ENCODE measurements at places on chromosomes 4 and X. TPM values are rescaled to one million over a fixed set of nuclear protein-coding genes. Genes with fewer than 3 reads are reported as not detected.
A peak's percentile ranks its signal among the peaks of the same experiment; 100 is the strongest.

DNA sequence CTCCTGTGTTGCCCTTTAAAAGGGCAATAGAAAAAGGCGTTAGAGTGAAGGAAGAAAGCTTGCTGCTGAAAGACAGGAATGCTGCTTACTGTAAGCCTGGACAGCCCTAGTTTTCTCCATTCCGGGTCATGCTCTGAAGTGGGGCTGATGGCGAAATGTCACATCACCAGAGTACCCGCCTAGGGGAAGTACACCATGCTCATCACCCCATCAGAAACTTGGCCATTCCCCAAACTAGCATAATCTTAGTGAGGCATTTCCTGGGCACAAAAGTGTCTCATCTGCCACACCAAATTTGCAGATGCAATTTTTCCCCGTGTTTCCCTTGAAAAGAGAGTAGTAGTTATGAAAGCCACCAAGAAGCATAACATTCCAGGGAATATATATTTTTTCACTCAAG is 47.8 kb upstream of the CAMK2D start:
- no peak overlapping the region for H3K4me3 ChIP-seq
- H3K27me3 ChIP-seq = no peaks in the 10 kb centered on the region
- no peaks in the 10 kb centered on the region for H3K36me3 ChIP-seq
- H3K27ac ChIP-seq = no peak overlapping the region
- H3K4me1 ChIP-seq = no peaks in the 10 kb centered on the region

- H3K27me3 ChIP-seq = no peaks in the 10 kb centered on the region
- no peaks in the 10 kb centered on the region for H3K36me3 ChIP-seq
- no peaks in the 10 kb centered on the region for H3K4me1 ChIP-seq
Measured at GRCh38 chrX:14489437-14489836, 39.9 kb upstream of the GLRA2 start.

GRCh38 chrX:143634663-143635455 is 1.0 kb downstream of the SLITRK4 start:
- H3K27me3 ChIP-seq = no peaks in the 10 kb centered on the region
- no peaks in the 10 kb centered on the region for H3K4me1 ChIP-seq
- no peak overlapping the region for H3K27ac ChIP-seq
- no peak for DNase-seq
- peaks cover 21% of the 10 kb centered on the region for H3K36me3 ChIP-seq

MAGEA10 gene
- not detected for total RNA-seq

ENPP6 gene
- total RNA-seq = 0.09 TPM

TRAM1L1 gene
- 2.0 TPM for total RNA-seq

GRCh38 chrX:112991801-112992200 is 151.2 kb upstream of the AMOT start:
- no peaks in the 10 kb centered on the region for H3K27me3 ChIP-seq
- no peak for DNase-seq
- no peak overlapping the region for H3K4me3 ChIP-seq
- peaks cover 5% of the 10 kb centered on the region for H3K4me1 ChIP-seq
- no peak overlapping the region for H3K27ac ChIP-seq

FGF2 gene
- total RNA-seq = 127 TPM

DNA sequence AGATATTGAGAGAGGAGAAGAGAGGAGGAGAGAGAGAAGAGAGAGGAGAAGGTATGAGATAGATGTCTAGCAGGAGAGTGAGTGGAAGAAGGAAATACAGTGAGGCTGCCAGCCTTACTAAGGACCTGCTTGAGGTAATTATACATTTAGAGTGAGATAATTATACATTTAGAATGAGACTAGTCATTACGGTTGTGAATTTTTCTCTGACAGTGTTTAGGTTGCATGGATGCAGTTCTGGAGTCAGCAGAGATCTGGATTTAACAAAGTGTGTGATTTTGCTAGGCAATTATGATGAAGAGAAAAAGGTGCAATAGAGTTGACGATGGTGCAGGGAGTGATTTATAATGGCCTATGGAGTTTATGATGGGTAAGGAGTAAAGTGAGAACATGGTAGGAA is 187.1 kb upstream of the ARX start:
- H3K4me1 ChIP-seq = no peaks in the 10 kb centered on the region
- H3K27ac ChIP-seq = no peak overlapping the region
- no peak for DNase-seq
- H3K27me3 ChIP-seq = no peaks in the 10 kb centered on the region
- no peaks in the 10 kb centered on the region for H3K36me3 ChIP-seq
- H3K4me3 ChIP-seq = no peak overlapping the region

GRCh38 chr4:185396724-185397385 is at the start of gene ANKRD37:
Gene ANKRD37, plus strand, starts transcription at chr4:185396841. Its CDS starts 83 bp downstream, at chr4:185396924.
- H3K27me3 ChIP-seq = no peaks in the 10 kb centered on the region
- H3K27ac ChIP-seq = peak within 1 kb of the TSS; percentile 93
- DNase-seq = peak; percentile 52
- peaks cover 39% of the 10 kb centered on the region for H3K36me3 ChIP-seq
- peaks cover 22% of the 10 kb centered on the region for H3K4me1 ChIP-seq

DNA sequence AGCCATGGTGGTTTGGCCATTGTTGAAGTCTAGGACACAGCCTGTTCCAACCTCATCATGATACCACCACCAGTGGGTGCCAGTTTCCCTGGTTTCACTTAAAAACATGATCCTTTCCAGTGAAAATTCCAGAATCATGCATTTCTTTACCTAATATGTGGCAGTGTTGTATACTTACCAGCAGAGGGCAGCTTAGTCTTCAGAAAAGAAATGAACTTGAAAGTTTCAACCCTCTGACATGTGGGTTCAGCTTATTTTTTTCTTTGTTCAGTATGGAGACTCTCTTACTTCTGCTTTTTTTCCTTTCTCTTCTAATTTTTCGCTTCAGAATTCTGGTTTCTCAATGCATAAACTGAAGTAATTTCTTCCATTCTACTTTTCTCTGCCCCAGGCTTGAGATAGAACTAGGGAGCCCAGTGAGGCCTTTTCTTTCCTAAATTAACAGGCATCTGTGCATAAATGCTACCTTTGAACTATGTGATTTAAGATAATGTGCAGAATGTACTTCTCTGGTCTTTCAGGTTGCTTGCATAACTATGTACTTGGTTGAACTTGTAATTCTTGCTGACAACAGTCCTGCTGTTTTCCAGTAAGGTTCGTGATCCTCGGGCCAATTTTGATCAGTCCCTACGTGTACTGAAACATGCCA is 10.7 kb downstream of the LIAS start:
- peak; percentile 36 for DNase-seq
- H3K4me1 ChIP-seq = peaks cover 4% of the 10 kb centered on the region
- no peaks in the 10 kb centered on the region for H3K27me3 ChIP-seq
- H3K36me3 ChIP-seq = peaks cover 45% of the 10 kb centered on the region

IL9R gene
- 1.9 TPM for total RNA-seq

DNA sequence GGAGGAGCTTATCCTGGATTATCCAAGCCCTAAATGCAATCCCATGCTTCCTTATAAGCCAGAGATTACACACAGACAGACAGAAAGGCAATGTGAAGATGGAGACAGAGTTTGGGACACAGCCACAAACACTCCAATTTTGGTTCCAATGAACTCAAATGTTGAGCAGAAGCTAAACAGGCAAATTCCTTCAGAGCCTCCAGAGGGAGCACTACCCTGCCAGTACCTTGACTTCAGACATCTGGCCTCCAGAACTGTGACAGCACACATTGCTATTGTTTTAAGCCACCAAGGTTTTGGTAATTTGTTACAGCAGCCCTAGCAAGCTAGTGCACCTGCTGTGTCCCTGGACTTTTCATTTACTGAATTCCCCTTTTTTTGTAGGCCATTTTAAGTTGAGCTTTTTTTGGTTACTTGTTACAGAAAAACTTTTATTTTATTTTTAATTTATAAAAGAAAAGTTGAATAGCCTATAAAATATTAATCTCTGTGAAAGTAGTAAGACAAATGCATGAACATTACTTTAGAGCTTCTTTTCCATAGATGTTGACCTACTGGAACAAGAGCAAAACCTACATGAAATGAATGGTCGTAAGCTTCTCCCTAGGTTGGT is 33.4 kb upstream of the SRD5A3 start:
- no peak overlapping the region for H3K27ac ChIP-seq
- H3K4me1 ChIP-seq = peaks cover 7% of the 10 kb centered on the region
- peaks cover 16% of the 10 kb centered on the region for H3K36me3 ChIP-seq
- DNase-seq = peak; percentile 40

CT45A2 gene
- not detected for total RNA-seq

DNA sequence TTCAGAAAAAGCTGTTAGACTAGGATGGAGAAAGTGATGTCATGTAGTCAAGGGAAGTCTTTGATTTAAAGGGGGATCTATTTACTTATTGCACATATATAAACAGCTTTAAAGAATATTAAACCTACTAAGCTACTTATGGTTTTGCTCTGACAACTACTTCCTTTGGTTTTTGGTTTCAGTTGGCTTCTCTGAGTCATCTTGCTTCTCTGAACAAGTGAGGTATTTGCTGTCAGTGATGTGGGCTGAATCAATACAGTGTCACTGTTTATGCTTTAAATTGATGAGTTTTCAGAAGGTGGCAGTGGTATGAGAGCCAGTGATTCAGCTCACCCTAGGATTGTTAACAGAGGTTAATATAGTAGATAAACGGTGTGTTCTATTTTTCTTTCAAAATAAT is 75.1 kb downstream of the CEP44 start:
- H3K27ac ChIP-seq = no peak overlapping the region
- no peak for DNase-seq
- H3K4me1 ChIP-seq = no peaks in the 10 kb centered on the region
- peaks cover 2% of the 10 kb centered on the region for H3K36me3 ChIP-seq
- no peak overlapping the region for H3K4me3 ChIP-seq

DNA sequence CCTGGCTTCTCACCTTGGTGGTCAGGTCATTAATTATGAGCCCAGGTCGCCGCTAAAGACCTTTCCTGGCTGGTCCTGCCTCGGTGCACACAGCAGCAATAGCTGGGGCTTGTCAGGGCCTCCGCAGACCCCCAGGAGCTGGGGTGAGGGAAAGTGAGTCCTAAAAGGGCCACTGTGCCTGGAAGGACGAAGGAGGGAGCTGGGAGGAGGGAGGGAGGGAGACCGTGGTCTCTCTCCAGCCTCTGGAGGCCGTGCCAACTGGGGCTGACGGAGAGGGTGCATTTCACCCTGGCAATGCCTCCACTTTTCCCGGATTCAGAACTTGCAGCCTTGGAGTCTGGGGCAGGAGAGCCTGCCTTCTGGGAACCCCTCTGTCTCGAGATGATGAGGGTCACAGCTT is 60.4 kb downstream of the CRLF2 start:
- no peak for DNase-seq
- no peak overlapping the region for H3K4me3 ChIP-seq
- H3K27ac ChIP-seq = no peak overlapping the region
- H3K27me3 ChIP-seq = no peaks in the 10 kb centered on the region
- H3K4me1 ChIP-seq = peaks cover 14% of the 10 kb centered on the region

GRCh38 chr4:99404595-99405287 is 30.4 kb downstream of the ADH7 start:
- no peaks in the 10 kb centered on the region for H3K27me3 ChIP-seq
- no peaks in the 10 kb centered on the region for H3K36me3 ChIP-seq
- DNase-seq = no peak
- no peak overlapping the region for H3K27ac ChIP-seq
- H3K4me1 ChIP-seq = peaks cover 20% of the 10 kb centered on the region

F8A2 gene
- not detected for total RNA-seq

DNA sequence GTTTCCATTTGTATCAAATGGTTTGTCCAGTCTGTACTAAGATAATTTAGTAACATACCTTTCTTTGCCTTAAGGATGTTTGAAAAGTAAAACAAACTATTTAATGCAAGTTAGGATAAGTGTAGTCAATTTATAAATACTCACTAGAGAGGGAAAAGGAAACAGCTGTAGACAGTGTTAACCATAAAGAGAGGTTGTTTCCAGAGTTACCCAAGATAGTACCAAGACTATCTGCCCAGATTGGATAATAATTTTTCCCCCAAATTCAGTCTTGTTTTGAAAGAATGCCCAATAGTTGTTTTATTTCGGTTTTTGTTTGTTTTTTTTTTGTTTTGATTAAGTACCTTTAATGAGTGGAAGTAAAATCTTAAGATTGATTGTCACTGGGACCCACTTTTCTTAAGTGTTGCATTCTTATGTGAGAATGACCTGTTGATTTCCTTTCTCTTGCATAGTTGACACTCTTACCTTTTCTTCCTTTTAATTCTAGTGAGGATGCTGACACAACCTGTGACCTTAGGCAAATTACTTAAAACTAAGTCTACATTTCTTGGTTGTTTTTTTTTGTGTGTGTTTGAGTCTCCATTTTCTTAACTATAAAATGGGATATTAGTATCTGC is 12.8 kb downstream of the AFF1 start:
- no peaks in the 10 kb centered on the region for H3K27me3 ChIP-seq
- peak overlapping the region; percentile 38 for H3K4me3 ChIP-seq
- peaks cover 7% of the 10 kb centered on the region for H3K36me3 ChIP-seq
- no peak for DNase-seq
- peak overlapping the region; percentile 97 for H3K27ac ChIP-seq
- peaks cover 91% of the 10 kb centered on the region for H3K4me1 ChIP-seq

DNA sequence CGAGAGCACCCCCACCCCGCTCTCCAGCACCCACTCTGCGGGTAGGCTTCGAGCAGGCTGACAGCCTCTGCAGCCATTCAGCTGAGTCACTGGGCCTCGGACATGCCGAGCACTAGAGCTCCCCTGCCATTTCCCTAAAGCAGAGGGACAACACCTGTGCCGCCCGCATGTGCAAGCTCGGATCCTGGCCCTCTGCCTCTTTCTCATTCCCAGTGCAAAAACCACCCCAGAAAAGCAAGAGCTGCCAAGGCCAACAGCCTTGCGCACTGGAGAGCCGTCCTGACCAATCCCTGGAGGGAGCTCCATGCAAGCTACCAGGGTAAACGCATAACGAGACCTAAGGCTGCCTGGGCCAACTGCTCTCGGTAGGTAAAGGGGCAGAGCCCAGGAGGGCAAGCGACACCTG is 5.3 kb downstream of the HCFC1 start:
- DNase-seq = no peak
- H3K36me3 ChIP-seq = peaks cover under 1% of the 10 kb centered on the region
- H3K27ac ChIP-seq = peak overlapping the region; percentile 60
- peaks cover 21% of the 10 kb centered on the region for H3K4me1 ChIP-seq

GRCh38 chr4:2462992-2463762 is 5.7 kb upstream of the RNF4 start:
- 0 out of 2 replicates have a peak overlapping the region, but pooled peaks have one; percentile 8 for H3K27ac ChIP-seq
- peak overlapping the region; percentile 68 for H3K4me3 ChIP-seq
- no peak for DNase-seq

DNA sequence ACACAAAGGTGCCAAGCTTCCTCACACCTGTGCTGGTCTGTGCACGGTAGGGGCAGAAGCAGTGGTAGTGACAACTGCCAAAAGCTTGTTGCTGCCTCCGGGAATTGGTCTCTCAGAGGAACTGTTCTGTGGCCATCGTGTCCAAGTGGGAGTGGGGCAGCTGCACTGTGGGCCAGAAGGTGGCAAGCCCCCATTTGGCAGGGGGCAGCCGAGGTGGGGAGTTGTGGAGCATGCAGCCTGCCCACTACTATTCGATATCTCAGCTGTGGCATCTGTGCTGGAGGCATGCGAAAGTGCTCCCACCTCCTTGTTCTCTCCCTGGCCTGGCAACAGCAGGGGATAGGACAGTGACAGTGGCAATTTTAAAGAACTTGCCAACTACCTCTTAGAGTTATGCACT is 192.8 kb downstream of the TBX22 start:
- DNase-seq = no peak
- no peak overlapping the region for H3K27ac ChIP-seq
- no peaks in the 10 kb centered on the region for H3K4me1 ChIP-seq

All from WTC11 (cell line).